ENCODE measurements at places on chromosomes 4 and X.

- no peak for DNase-seq
These were observed 92.7 kb downstream of the SHISA3 start for GRCh38 chr4:42490015-42490414.

- no peak for DNase-seq
These were observed 89.5 kb downstream of the SNX25 start for GRCh38 chr4:185298728-185299430.

- no peak for DNase-seq
These were observed 755.8 kb downstream of the RPA4 start for GRCh38 chrX:97639526-97639925.

- peak; percentile 11 for DNase-seq
These were observed 97.2 kb downstream of the MAB21L2 start for GRCh38 chr4:150679018-150679764.

- peak; percentile 25 for DNase-seq
These were observed 69.8 kb upstream of the TTC29 start for GRCh38 chr4:147015491-147015890.

GRCh38 chrX:17425136-17425535 is 50.1 kb downstream of the NHS start:
- DNase-seq: no peak

DNA sequence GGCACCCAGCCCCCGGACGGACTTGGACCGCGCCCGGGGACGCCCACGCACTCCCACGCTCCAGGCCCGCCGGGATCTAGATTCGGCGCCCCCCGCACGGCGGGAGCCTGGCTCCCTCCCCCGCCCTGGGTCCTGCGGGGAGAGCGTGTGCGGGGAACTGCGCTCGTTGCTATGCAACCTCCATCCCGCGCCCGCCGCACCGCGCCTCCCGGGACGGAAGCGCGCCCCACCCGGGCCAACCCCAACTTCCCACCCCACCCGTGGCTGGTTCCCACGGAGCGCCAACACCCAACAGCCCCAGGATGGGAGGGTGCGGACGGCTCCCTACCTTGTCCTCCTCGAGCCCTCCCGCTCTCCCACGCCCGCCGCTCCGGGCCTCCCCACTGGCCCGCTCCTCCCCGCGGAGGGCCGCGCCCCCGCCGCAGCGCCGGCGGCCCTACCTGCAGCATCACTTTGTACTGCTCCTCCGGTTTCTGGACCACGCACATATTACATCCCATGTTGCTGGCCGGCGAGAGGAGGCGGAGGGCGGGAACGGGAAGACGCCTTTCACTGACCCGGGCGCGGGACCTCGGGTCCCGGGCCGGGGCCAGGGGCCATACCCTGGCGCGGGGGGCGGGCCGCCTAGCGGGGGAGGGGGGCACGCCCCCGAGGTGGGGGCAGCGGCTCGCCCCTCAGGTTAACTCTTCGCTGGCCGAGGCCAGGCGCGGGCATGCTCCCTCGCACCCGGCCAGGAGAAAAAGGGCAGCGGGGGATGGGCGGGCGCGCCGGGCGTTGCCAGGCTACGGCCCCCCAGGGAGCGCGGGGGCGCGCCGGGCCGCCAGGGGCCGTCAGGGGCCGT is at the start of gene PDZD4:
PDZD4 (minus strand) TSS at position 746 of the 841 bp plus-strand sequence; CDS start at position 500, 246 bp downstream.
- no peak for DNase-seq

DNA sequence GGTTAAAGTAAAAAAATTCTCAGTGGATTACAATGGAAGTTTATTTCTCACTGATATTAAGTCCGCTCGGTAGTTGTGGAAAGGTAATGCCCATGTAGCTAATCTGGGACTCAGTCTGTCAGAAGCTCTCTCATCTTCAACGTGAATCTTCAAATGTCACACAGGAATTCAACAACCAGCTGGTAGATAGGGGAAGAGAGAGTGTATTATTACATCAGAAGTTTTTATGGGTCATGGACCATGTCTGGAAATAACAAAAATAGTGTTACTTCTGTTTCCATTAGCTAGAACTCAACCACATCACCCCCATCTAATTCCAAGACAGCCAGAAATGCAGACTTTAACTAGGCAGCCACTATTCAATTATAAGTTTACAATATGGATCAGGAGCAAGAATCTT is 506.1 kb upstream of the HTR2C start:
- no peak for DNase-seq

GRCh38 chr4:42607011-42607726 is 49.7 kb downstream of the ATP8A1 start:
- DNase-seq: no peak

DNA sequence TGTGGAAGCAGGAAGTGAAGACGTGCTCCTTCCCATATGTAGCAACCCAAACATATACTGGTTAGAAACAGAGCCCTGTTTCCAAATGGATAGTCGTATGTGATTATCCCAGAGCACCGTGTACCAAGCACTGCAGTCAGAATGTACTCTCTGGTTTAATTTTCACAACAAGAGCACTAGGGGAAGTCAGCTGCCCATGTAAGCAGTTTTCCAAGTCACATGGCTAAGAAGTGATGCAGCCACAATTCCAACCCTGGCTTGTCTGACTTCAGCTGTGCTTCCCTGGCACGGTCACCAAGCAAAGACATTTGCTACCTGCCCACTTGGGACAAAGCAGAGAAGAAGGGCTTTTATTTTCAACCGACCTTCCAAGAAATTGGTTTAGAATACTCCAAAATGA is 28.2 kb upstream of the CEP135 start:
- DNase-seq: peak; percentile 14

DNA sequence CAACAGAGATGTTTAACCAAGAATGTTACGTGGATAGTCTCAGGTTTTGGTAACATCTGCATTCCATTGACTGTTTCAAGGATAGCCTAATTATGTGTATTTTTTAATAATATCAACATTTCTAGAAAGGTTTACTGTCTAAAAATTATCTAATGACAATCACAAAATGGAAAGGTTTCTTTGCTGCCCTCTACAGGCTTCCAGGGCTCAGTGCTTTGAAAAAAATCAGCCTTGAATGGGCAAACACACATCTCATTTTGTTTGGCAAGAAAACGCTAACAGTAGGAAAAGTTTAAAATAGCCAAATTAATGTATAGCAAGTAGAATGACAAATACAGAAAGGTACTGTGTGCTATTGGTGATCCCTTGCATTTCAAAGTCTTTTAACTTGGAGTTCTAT is 223.4 kb upstream of the PRPS2 start:
- DNase-seq: no peak

GRCh38 chr4:127708985-127709384 is 21.2 kb upstream of the SLC25A31 start:
- peak; percentile 17 for DNase-seq

- peak; percentile 39 for DNase-seq
These were observed 30.7 kb downstream of the MSN start for GRCh38 chrX:65697915-65698796.

DNA sequence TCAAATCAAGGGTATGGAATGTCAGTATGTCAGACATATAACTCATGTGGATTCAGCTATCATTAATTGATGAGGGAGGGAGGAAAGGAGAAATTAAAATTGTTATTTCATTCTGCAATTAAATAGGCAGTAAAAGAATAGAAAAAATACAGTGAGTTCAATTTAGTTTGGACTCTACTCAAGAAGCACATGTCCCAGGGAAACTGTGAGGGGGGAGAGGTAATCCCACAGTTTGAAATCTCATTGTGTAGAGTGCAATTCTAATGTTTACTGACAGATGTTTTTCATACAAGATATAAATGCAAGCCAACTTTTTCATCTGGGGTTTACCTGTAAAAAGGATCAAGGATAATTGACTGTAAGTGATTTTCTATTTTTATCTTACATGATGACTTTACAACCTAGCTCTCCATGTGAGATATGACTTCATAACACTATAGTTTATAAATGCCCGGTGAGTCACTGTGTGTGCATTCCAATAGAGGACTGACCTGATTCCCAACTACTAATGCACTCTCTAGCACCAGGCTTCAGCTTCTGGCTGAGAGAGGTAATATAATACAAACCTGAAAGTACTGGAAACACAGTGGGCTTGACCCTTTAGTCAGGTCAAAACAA is 35.2 kb upstream of the SCD5 start:
- peak; percentile 70 for DNase-seq

GRCh38 chr4:40621592-40622512 is 7.8 kb downstream of the RBM47 start:
- peak; percentile 44 for DNase-seq

All from muscle of back (tissue), 13 donors.